Astrocyte of the cerebellum (primary cell): ENCODE measurements at places on chromosomes 7 and 10.

DNA sequence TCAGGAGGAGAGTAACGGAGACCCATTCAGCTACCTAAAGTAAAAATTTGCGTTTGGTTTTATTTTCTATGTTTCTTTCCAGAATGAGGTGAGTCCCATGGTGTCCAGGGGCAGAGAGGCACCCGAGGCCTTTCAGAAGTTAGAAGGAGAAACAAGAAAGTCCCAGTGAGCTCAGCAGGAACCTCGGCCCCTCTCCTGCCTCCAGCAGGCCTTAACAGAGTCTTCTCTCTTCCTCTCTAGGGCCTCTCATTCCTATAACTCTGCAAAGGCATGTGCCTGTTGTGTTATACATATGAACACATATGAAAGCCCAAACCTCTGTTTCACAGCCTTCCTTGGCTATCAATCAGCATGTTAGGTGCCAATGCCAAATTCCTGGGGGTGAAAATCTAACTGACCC is 20.8 kb upstream of the IKZF1 start:
- no peak for DNase-seq

- DNase-seq, result no peak
Observed at GRCh38 chr7:124084024-124084423, 51.2 kb upstream of the TMEM229A start.

GRCh38 chr10:98458809-98459784 is 12.4 kb upstream of the HPS1 start:
- DNase-seq, result no peak

DNA sequence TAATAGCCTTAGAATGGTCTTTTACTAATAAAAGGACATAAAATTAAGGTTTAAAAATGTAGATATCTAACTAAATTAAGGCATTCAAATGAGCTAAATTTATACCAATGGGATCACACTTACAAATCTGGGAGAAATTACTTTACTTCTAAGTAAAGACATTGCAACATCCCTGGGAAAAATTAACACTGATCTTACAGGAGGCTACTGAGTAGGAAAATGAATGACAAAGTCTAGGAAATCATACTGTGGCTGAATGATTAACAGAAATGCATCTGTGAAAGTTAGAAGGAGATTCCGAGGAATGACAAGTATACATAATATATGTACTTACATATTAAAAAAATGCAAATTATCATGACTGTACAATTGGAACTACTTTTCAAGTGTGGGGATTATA is 38.3 kb downstream of the CACNA2D1 start:
- DNase-seq, result no peak

GRCh38 chr7:47422611-47423010 is 159.3 kb downstream of the TNS3 start:
- DNase-seq, result no peak

DNA sequence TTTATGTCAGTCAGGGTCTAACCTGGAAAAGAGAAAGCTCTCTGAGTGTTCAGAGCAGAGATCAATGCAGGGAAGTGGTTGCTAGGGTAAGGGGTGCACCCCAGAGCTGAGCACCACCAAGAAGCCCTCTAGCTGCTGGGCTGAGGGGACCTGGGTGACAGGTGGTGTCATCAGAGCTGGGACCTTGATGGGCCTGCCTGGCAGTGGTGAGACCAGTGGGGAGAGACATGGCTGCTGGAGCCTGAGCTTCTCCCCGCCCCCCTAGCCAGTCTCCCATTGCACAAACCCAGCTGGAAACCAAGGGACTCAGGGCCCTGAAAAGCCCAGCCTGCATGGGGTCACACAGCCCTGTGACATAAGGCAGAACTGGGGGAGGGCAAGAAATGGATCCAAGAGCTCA is 49.1 kb upstream of the OSBPL3 start:
- DNase-seq, result no peak

- DNase-seq, result no peak
Observed at GRCh38 chr7:19415123-19415522, 269.9 kb upstream of the FERD3L start.

- DNase-seq, result no peak
Observed at GRCh38 chr7:95957510-95957909, 185.2 kb downstream of the DYNC1I1 start.

GRCh38 chr10:630581-631073 is 58.8 kb downstream of the DIP2C start:
- DNase-seq, result no peak

DNA sequence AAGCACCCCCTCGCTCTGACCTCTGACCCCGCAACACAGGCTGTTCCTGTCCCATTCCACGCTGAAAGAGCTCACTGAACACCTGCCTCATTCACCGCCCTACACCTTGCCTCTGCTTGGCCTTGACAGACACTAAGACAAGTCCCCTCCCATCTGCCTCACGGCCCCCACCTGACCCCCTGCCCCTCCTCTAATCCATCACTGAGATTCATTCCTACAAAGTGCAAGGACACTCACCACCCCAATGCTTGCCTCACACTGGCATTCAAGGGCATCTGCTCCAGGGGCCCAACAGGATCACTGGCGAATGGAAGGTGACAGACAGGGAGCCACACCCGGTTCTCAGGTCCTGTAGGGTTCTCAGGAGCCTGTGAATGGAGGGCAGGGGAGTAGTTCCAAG is 68.1 kb upstream of the NANOS1 start:
- DNase-seq, result no peak
